NCI-H82 (cell line): ENCODE measurements at places on chromosomes 2 and 18.

DNA sequence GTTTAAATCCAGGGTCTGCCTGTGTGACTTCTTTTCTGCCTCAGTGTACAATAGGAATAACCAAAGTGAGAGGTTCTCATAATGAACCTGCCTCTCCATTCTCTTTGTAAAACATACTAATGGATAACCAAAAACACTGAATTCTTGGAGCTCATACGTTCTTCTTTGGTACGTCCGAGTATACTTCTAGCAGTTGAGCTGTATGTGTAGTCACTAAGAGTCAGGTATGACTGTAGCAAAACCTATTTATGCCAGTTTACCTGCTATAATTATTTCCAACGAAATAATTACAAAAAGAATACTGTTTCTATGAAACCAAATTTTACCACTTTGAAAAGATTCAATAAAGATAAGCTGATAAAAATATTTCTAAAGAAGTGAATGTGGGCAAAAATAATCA lies 109.2 kb downstream of the IKZF2 start:
- DNase-seq: no peak

DNA sequence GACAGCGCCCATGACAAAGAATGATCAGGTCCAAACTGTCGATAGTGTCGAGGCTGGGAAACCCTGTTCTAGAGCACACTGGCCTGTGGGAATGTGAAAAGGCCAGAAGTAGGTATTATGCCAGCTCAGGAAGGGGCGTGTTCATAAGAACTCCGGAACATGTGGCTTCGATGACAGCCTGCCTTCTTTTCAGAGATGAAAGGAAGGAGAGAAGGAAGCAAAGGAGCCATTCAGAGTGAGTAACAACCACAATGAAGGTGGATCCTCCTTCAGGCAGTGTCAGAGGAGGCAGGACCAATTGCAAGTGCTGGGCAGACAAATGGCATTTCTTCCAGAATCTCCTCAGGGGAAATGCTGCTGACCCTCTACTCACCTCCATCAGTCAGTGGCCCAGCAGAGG lies 58.5 kb downstream of the NCKAP5 start:
- no peak for DNase-seq

GRCh38 chr2:101754618-101755017 lies 57.1 kb downstream of the MAP4K4 start:
- no peak for DNase-seq

DNA sequence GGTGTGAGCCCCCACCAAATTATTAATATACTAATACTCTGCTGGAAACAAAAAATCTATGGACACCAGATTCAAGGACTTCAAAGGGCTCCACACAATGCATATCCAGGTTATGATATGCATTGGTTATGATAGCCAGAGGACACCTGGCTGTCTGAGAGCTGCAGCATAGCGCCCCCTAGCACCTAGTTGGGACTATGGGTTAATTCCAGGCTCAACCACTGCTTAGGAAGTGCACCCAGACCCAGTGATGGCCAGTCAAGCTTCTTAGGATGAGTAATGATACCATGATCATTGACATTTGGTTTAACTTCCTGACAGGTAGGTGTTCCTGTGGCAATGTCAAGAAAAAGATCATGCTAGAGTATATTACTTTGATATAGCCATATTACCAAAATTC lies 3.8 kb upstream of the FRZB start:
- peak; percentile 68 for DNase-seq

DNA sequence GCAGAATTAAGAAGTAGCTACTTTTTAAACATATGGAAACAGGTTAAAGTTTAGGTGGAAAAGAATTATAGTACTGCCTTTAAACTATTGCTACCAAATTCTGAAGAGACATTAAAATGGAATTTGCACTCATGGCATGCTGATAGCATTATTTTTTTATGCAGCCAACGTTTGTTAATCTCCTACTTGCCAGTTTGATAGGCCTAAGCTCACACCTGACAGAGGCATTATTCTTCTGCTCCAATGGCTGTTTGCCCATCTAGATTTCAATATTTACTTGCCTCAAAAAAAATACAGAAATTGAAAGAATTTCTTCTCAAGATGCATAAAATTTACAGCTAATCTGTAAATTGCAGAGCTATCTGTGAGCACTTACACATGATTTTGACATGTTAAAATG lies 849.6 kb downstream of the CNTNAP5 start:
- DNase-seq: no peak

- no peak for DNase-seq
Measured at GRCh38 chr18:31247574-31248199, 70.3 kb upstream of the DSG1 start.

DNA sequence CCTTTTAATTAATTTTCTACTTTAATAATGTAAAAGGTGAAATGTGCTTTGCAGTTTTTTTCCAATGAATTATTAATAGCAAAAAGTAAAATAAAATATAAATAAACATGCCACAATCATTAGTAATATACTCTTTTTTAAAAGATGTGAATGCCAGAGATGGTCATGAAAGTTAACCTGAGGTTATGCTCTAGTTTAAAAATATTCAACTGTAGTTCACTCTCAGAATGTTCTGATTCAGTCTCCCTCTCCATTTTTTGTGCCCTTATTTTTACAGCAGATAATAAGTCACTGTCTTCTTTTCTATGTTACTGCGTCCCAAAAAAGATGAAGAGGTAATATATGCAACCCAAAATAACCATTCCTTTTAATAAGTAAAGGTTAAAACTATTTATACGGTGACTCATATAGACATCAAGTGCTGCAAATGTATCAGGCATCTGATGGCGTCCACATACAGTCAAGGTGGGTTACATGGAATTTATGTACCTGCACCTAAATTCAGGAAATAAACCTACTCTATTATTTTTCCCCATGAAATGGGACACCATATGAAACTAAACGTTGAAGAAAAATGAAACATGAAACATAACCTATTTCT lies 153.6 kb upstream of the ZNF804A start:
- no peak for DNase-seq

DNA sequence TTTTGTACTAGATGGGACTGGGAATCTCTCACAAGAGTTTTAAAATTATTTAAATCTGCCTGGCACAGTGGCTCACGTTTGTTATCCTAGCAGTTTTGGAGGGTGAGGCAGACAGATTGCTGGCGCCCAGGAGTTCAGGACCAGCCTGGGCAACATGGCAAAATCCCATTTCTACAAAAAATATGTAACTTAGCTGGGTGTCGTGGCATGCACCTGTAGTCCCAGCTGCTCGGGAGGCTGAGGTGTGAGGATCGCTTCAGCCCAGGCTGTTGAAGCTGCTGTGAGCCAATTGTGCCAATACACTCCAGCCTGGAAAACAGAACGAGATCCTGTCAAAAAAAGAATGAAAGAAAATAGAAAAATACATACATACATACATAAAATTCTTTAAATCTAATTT lies 685.7 kb upstream of the PIK3C3 start:
- DNase-seq: no peak

- DNase-seq: no peak
Measured at GRCh38 chr2:50732796-50733195, 299.1 kb downstream of the NRXN1 start.

DNA sequence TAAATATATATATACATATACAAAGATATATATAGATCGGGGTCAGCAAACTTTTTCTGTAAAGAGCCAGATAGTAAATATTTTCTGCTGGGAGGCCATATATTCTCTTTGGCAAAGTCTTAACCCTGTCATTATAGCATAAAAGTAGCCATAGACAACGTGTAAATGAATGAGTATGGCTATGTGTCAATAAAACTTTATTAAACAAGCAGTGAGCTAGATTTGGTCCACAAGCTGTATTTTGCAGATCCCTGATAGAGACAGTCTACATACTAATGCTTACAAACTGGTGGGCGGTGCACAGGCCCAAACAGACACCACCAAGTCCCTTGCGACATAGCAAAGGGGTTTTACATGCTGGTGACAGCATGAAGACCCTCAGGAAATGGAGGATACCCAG lies 30.3 kb downstream of the SLC14A2 start:
- no peak for DNase-seq

DNA sequence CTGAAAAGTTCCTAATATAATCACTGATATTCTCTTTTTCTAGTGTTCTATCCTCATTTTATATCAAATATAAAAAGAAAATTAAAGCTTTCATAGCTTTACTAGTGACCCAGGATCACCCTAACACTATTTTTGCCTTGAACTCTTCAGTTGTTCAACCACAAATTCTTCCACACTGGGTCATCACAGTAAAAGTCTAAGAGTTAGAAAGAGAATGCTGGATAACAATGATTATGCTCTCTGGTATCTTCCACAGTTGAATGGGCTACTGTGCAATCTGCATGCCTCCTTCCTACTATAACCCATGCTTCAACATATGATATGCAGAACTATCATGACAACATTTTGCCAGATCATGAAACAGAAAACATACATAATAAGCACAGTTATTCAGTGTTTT lies 32.3 kb downstream of the CHN1 start:
- DNase-seq: no peak

GRCh38 chr18:57585421-57585820 lies 1.1 kb downstream of the FECH start:
- peak; percentile 27 for DNase-seq

DNA sequence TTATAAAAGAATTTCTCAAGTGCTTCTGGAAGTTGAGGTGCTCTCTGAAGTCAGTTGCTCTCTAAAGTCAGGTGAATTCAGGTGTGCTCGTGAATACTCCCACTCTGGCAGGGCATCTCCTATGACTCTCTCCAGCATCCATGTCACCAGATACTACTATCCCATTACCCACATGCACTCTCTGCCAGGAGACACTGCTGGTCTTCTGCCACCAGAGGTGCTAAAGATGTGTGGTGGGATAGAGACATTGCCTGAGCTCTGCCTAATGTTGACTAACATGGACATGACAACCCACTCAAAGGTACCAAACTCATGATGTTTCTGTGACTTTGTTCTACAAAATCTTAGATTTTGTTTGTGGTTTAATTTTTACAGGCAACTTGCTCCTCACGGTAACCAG lies 106.4 kb upstream of the HNRNPA3 start:
- peak; percentile 51 for DNase-seq

- peak; percentile 11 for DNase-seq
Measured at GRCh38 chr2:48346124-48346536, 183.8 kb upstream of the STON1 start.

DNA sequence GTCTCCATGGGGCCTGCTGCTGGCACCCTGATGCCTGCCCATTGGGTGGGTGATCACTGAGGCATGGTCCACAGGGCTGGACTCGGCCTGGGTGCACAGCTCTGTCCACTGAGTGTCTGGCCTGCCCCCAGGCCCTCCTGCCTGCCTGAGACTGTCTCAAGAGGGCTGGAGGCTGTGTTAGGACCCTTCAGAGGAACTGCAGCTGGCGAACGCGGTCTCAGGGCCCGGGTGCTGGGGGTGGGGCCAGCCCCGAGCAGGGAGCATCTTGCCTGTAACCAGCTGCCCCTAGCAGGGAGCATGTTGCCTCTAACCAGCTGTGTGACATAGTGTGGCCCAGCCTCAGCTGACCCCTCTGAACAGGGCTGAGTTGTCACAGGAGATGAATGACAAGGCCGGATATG lies 50.0 kb downstream of the TWIST2 start:
- DNase-seq: no peak

GRCh38 chr18:57542126-57542525 lies 44.4 kb downstream of the FECH start:
- no peak for DNase-seq
